ENCODE measurements at places on chromosomes 3 and 15.

DNA sequence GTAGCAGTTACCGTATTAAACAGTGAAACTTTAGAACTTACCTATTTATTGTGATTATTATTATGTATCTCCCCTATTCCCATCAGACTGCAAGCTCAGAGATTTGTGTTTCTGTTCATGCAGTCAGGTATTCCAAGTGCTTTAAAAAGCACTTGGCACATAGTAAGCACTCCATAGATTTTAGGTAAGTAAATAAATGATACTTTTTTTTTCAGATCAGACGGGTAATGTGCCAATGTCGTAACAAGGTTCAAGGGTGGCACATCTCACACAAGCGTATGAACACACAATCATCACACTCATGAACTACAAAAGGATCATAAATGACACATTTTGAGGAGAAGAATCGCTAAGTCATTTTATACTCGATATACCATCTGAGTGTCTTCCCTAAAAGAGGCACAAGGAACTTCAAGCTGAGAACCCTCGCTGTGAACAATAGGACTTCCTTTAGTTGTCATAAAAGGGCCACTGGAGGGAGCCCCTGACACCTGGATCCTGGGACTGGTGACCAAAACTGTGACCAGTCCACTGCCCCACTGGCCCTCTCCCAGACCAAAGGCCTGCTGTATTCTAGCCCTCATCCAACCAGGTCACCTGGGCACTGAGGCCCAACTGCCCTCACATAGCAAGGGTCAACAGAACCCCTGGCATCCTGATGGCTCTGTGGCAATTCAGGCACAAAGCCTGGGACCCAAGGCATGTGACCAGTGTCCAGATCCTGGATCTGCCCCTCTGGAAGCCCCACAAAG lies 32.1 kb downstream of the KIF9 start:
- peak; percentile 28 for DNase-seq

- no peak for DNase-seq
Observed at GRCh38 chr3:165346503-165346902, 150.3 kb upstream of the SLITRK3 start.

DNA sequence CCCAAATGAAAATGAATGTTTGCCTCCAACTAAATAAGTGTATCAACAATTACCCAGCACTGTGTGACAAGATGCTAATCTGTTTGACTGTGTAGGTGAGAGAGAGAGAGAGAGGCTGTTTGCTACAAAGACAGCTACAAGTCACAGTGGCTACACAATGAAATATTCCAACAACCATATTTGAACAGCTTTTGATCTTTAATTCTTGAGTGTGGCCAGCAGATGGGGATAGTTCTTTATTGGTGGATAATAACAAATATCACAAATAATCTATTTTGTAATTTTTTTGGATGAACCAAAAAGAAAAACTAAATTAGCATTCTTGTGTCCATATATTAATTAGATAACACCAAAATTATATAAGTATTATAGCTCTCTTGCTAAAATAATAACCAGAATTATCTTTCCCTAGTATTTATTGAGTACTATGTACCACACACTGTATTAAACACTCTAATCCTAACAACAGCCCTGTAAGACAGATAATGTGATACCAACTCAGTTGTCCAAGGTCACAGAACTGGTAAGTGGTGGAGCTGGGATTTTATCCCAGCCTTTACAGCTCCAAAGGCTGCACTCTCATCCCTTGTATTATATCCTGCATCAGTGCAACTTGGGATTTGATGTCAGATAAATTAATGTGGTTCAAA lies 61.9 kb upstream of the C3orf80 start:
- peak; percentile 41 for DNase-seq

DNA sequence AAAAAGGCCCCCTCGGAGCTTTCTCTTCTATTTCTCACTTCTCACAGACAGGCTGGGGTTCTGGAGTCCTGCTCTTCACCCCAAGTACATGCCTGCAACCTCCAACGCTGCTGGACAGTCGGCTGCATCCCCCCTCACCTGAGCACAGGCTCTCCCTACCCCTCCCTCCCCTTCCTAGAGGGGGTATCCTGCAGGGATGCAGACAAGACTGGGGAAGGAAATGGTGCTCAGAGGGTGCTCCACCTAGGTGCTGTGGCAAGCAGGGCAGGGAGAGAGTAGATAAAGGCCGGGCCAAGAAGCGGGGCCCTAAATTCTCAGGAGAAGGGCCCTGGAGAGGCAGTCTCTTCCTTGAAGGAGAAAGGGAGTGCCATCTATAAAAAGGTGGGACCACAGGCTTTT lies 7.0 kb upstream of the STRA6 start:
- DNase-seq, result no peak

GRCh38 chr3:124986192-124987143 lies 51.9 kb upstream of the MUC13 start:
- DNase-seq, result peak; percentile 98

DNA sequence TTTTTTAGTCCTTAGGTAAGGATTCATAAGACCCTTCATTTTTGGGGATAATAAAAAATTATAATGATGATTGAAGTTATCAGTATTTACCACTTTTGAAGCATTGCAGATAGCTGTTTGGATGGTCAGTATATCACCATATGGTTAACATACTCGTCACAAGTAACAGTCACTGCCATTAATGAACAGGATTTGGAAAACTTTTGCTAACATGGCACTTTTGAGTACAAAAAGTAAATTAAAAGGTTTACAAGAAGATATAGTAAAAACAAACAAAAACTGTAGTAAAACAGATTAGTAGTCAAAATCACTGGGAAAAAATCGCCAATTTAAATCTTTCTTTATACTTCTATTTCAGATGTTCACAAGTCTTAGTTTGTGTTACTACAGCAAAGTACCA lies 37.8 kb upstream of the ST3GAL6 start:
- no peak for DNase-seq

- DNase-seq, result no peak
Observed at GRCh38 chr15:57012556-57012955, 94.1 kb downstream of the TCF12 start.

DNA sequence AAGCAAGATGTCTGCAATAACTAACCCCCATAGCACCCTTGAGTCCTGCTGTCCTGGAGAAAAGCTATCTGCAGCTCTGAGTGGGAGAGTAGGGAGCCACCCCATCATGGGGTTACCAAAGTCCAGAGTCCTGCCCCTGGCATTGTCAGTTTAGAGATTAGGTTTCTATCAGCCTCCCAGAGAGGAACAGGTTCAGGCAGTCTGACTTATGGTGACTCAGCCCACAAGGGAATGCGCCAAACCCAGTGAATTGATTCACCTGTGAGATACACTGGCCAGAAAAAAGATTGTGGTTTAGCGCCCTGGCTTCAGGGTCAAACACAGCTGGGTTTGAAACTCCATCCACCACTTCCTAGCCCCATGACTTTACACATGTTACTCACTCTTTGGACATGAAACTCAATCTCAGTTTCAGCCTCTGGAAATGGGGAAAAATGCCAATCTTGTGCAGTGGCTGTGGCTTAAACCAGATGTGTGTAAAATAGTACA lies 263.6 kb upstream of the HES1 start:
- DNase-seq, result peak; percentile 56

DNA sequence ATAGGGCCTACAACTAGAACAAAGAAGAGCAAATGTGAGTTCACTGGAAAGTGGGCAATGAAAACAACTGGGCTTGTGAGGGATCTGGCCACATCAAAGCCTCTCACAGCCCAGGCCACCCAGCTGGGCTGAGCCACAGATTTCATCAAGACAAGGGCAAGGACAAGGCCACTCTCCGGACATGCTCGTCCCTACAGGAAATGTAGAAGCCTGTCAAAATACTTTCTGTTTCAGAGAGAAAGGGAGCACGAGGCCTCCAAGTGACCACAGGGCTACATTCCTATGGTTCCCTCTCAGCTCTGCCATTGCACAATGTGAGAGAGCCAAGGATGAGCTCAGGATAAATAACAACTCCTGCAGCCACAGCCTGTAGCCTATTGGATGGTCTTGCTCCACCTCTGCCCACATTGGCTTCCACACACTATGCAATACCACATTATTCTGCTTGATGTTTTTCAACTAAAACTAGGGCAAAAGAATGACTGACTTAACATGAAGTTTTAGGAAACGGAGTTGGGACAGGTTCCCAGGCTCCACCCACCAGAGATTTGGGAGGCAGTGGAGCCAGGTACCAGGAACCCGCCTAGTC lies 12.1 kb downstream of the TBC1D2B start:
- peak; percentile 98 for DNase-seq

GRCh38 chr3:155416500-155417118 lies 123.1 kb upstream of the STRIT1 start:
- DNase-seq, result peak; percentile 87

- DNase-seq, result peak; percentile 98
Observed at GRCh38 chr15:88649286-88649733, 10.5 kb downstream of the ISG20 start.

- peak; percentile 88 for DNase-seq
Observed at GRCh38 chr15:35427091-35427490, 118.9 kb downstream of the DPH6 start.

GRCh38 chr3:27326202-27326601 lies 43.0 kb downstream of the NEK10 start:
- DNase-seq, result peak; percentile 63

All from fibroblast of skin of back (primary cell).